ENCODE measurements at places on chromosomes 1 and 21. TPM values are rescaled to one million over a fixed set of nuclear protein-coding genes. Genes with fewer than 3 reads are reported as not detected.

DNA sequence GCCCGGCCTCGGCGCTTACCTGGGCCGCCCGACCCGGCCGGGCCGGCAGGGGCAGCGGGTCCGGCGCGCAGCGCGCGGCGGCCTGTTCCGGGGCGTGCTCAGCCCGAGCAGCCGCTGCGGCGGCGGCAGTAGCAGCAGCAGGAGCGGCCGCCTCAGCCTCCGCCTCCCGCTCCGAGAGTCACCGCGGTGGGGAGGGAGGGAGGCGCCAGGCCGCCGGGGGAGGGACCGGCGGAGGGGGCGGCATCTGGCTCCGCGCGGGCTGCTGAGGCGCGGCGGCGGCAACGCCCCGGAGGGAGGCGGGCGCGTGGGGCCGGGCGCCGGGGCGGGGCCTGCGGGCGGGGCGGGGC, at the start of gene CTNNBIP1:
Gene CTNNBIP1, minus strand, starts transcription at position 194 of the 347 bp plus-strand sequence. CDS start 38,205 bp downstream, outside the sequence.
- no peak for DNase-seq

GRCh38 chr1:225319871-225320270, 108.0 kb downstream of the LBR start:
- DNase-seq: no peak

GRCh38 chr1:186244825-186245224, 130.2 kb downstream of the TPR start:
- DNase-seq: no peak

BTG2 gene
- polyA plus RNA-seq: 102 TPM

OLFML2B gene
- polyA plus RNA-seq: 8.5 TPM
